Vagina (tissue), 2 donors: ENCODE measurements at places on chromosomes 2 and 18.

GRCh38 chr2:105323111-105323510 lies 6.4 kb downstream of the TGFBRAP1 start:
- H3K4me1 ChIP-seq: peaks cover 27% of the 10 kb centered on the region
- H3K36me3 ChIP-seq: no peaks in the 10 kb centered on the region
- DNase-seq: no peak
- H3K4me3 ChIP-seq: no peak overlapping the region
- H3K27me3 ChIP-seq: no peaks in the 10 kb centered on the region
- no peak overlapping the region for H3K27ac ChIP-seq

DNA sequence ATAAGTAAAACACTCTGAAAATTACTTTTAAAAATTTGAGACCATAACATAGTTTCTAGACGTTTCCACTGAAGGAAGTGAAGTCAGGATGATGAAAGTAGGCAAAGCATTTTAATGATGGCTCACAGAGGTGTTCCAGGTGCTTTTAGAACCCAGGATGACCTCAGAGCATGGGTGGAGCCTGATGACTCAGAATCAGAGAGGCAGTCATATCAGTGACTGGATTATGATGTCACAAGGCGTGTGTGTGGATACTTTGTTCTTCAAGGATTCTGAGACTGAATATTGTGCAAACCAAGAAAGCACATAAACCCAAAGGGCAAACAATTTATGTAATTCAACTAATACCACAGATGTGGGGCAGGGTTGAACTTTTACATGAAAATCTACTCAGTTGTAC lies 208.0 kb upstream of the FBXO11 start:
- H3K4me3 ChIP-seq: no peak overlapping the region
- peak overlapping the region; percentile 70 for H3K27ac ChIP-seq
- no peaks in the 10 kb centered on the region for H3K36me3 ChIP-seq
- DNase-seq: no peak
- no peaks in the 10 kb centered on the region for H3K27me3 ChIP-seq

- no peaks in the 10 kb centered on the region for H3K4me1 ChIP-seq
- no peak overlapping the region for H3K4me3 ChIP-seq
- H3K36me3 ChIP-seq: no peaks in the 10 kb centered on the region
- H3K27me3 ChIP-seq: no peaks in the 10 kb centered on the region
Measured at GRCh38 chr18:24799176-24799575, 338.7 kb downstream of the HRH4 start.

DNA sequence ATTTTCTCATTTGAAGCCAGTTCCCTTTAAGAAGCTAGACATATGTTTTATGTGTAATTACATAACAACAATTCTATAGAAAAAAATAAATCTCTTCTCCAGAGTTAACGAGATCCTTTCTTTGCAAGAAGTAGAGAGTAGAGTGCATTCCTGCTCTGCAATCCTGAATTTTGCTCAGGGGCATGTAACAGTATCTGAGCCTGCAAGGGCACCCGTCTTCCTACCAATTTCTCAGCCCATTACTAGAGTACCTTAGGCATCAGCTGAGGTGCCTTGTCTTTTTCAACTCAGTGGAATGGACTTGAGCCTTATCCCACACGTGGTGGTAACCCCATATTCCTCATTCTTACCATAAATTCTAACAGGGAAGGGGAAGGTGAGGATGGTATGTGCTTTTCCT lies 205.9 kb downstream of the IKZF2 start:
- H3K27ac ChIP-seq: no peak overlapping the region
- no peak for DNase-seq
- H3K27me3 ChIP-seq: no peaks in the 10 kb centered on the region
- no peaks in the 10 kb centered on the region for H3K36me3 ChIP-seq
- no peak overlapping the region for H3K4me3 ChIP-seq

GRCh38 chr2:70697603-70698383 lies 70.2 kb downstream of the ADD2 start:
- no peak overlapping the region for H3K27ac ChIP-seq
- no peak overlapping the region for H3K4me3 ChIP-seq

GRCh38 chr2:72689579-72690195 lies 136.1 kb downstream of the EXOC6B start:
- H3K27me3 ChIP-seq: no peaks in the 10 kb centered on the region
- peaks cover 9% of the 10 kb centered on the region for H3K4me1 ChIP-seq
- H3K4me3 ChIP-seq: no peak overlapping the region
- no peak for DNase-seq
- no peaks in the 10 kb centered on the region for H3K36me3 ChIP-seq

GRCh38 chr2:149068225-149068995 lies 29.9 kb downstream of the LYPD6B start:
- no peak overlapping the region for H3K4me3 ChIP-seq
- no peaks in the 10 kb centered on the region for H3K36me3 ChIP-seq
- H3K4me1 ChIP-seq: peaks cover 11% of the 10 kb centered on the region
- H3K27ac ChIP-seq: no peak overlapping the region

DNA sequence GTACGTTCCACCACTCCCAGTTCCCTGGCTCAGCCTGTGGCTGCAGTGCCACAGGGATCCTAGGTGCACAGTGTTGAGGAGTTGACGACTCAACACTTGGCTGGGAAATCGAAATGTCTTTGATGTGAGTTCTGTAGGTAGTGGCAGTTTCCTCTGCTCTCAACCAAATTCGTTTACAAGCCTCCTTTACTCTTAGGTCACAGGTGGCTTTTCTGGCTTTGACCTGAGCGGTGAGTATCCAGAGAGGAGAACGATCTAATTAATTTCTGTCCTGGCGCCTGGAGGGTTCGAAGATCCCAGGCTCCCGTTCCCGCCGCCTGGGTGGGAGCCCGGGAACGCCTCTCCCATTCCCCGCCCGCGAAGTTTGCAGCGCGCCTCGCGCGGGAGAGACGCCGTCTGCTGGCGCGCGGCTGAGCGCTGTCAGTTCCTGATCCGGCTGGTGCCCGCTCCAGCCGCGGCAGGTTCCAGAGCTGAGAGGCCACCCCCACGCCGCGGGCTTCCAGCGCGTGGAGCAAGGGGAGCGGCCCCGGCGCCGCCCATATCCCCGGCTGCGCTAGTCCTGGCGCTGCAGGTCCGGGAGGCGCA lies at the start of gene LAMA3:
Gene LAMA3, plus strand, starts transcription at position 423 of the 585 bp plus-strand sequence. CDS start 231 bp downstream, outside the sequence.
- H3K27me3 ChIP-seq: no peaks in the 10 kb centered on the region
- H3K27ac ChIP-seq: peak within 1 kb of the TSS; percentile 91
- DNase-seq: no peak
- peaks cover 22% of the 10 kb centered on the region for H3K4me1 ChIP-seq
- no peaks in the 10 kb centered on the region for H3K36me3 ChIP-seq

DNA sequence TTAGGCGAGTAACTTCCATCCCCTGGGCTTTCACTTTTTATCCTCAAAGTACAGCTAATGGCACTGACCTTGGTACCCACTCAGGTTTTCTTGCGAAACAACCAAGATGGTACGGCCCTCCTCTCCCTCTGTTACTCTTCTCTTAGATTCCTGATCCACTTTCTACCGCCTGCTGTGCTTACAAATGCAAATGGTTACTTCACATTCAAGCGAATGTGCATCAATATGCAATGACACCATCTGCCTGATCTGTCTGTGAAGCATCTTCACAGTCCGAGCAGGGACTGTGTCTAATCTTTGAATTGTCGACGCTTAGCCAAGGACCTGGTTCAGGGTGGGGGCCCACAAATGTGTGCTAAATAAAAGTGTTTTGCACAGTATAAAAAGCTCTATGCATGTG lies 112.2 kb downstream of the TRIB2 start:
- DNase-seq: no peak
- no peak overlapping the region for H3K4me3 ChIP-seq
- H3K27ac ChIP-seq: no peak overlapping the region
- H3K4me1 ChIP-seq: peaks cover 14% of the 10 kb centered on the region

DNA sequence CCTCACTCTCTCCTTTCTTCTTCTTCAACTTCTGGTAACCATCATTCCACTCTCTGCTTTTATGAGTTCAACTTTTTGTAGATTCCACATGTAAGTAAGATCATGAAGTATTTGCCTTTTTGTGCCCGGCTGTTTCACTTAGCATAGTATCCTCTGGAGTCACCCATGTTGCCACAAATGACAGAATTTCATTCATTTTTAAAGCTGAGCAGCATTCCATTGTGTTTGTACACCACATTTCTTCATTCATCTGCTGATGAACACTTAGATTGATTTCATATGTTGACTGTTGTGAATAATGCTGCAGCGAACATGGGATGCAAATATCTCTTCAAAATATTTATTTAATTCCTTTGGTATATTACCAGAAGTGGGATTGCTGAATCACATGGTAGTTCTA lies 133.6 kb upstream of the ERBB4 start:
- no peaks in the 10 kb centered on the region for H3K27me3 ChIP-seq
- no peaks in the 10 kb centered on the region for H3K4me1 ChIP-seq
- no peak overlapping the region for H3K4me3 ChIP-seq
- no peaks in the 10 kb centered on the region for H3K36me3 ChIP-seq
- H3K27ac ChIP-seq: no peak overlapping the region

GRCh38 chr2:163692611-163693482 lies 43.0 kb downstream of the FIGN start:
- no peaks in the 10 kb centered on the region for H3K36me3 ChIP-seq
- peak overlapping the region; percentile 14 for H3K27ac ChIP-seq

GRCh38 chr2:199488772-199489400 lies 31.1 kb upstream of the SATB2 start:
- H3K27ac ChIP-seq: no peak overlapping the region
- H3K4me3 ChIP-seq: no peak overlapping the region
- no peaks in the 10 kb centered on the region for H3K4me1 ChIP-seq
- no peaks in the 10 kb centered on the region for H3K36me3 ChIP-seq

DNA sequence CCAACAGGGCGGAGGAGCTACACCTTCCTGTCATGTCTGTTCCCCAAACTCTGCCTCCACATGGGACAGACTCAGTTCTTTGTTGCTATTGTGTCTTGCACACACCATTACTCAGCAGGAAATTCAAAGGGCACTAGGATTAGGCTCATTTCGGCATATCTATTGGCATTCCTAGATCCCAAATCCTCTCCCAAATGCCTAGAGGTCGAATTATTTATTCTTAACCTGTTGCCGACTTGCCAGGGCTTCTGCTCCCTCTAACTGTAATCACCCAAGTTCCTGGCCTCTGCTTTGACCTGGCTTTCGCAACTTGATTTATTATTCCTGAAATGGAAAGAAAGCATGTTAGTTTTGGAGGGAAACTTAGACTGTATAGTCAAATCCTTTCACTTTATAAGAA lies 67.8 kb upstream of the ST6GAL2 start:
- no peak for DNase-seq
- H3K27ac ChIP-seq: no peak overlapping the region
- no peaks in the 10 kb centered on the region for H3K36me3 ChIP-seq
- no peaks in the 10 kb centered on the region for H3K4me1 ChIP-seq

- no peaks in the 10 kb centered on the region for H3K36me3 ChIP-seq
- no peaks in the 10 kb centered on the region for H3K27me3 ChIP-seq
- peaks cover 17% of the 10 kb centered on the region for H3K4me1 ChIP-seq
- no peak for DNase-seq
- H3K27ac ChIP-seq: peak overlapping the region; percentile 12
- H3K4me3 ChIP-seq: no peak overlapping the region
Measured at GRCh38 chr2:225841314-225841713, 441.8 kb downstream of the NYAP2 start.

GRCh38 chr2:66576561-66577320 lies 141.8 kb downstream of the MEIS1 start:
- peak overlapping the region; percentile 53 for H3K4me3 ChIP-seq
- no peaks in the 10 kb centered on the region for H3K27me3 ChIP-seq
- peak overlapping the region; percentile 95 for H3K27ac ChIP-seq
- peaks cover 8% of the 10 kb centered on the region for H3K36me3 ChIP-seq
- DNase-seq: no peak

GRCh38 chr2:173148520-173148919 lies 72.9 kb downstream of the MAP3K20 start:
- DNase-seq: no peak
- peaks cover 27% of the 10 kb centered on the region for H3K4me1 ChIP-seq
- H3K27ac ChIP-seq: no peak overlapping the region
- H3K36me3 ChIP-seq: no peaks in the 10 kb centered on the region
- no peak overlapping the region for H3K4me3 ChIP-seq

GRCh38 chr2:149290662-149291061 lies 39.7 kb upstream of the LYPD6 start:
- H3K27ac ChIP-seq: no peak overlapping the region
- H3K36me3 ChIP-seq: no peaks in the 10 kb centered on the region
- H3K27me3 ChIP-seq: no peaks in the 10 kb centered on the region
- no peaks in the 10 kb centered on the region for H3K4me1 ChIP-seq
- DNase-seq: no peak

- H3K27me3 ChIP-seq: peaks cover 4% of the 10 kb centered on the region
- H3K27ac ChIP-seq: no peak overlapping the region
- H3K4me1 ChIP-seq: peaks cover 42% of the 10 kb centered on the region
- H3K36me3 ChIP-seq: no peaks in the 10 kb centered on the region
Measured at GRCh38 chr2:218892693-218893348, 12.2 kb downstream of the WNT10A start.

- peak; percentile 81 for DNase-seq
- H3K4me1 ChIP-seq: no peaks in the 10 kb centered on the region
- no peaks in the 10 kb centered on the region for H3K27me3 ChIP-seq
- no peaks in the 10 kb centered on the region for H3K36me3 ChIP-seq
- no peak overlapping the region for H3K4me3 ChIP-seq
- no peak overlapping the region for H3K27ac ChIP-seq
Measured at GRCh38 chr2:96082211-96083063, 33.9 kb downstream of the ADRA2B start.

GRCh38 chr2:158713523-158714138 lies 81.5 kb upstream of the DAPL1 start:
- no peaks in the 10 kb centered on the region for H3K36me3 ChIP-seq
- H3K4me3 ChIP-seq: no peak overlapping the region
- DNase-seq: no peak
- no peak overlapping the region for H3K27ac ChIP-seq
- H3K4me1 ChIP-seq: peaks cover 26% of the 10 kb centered on the region

DNA sequence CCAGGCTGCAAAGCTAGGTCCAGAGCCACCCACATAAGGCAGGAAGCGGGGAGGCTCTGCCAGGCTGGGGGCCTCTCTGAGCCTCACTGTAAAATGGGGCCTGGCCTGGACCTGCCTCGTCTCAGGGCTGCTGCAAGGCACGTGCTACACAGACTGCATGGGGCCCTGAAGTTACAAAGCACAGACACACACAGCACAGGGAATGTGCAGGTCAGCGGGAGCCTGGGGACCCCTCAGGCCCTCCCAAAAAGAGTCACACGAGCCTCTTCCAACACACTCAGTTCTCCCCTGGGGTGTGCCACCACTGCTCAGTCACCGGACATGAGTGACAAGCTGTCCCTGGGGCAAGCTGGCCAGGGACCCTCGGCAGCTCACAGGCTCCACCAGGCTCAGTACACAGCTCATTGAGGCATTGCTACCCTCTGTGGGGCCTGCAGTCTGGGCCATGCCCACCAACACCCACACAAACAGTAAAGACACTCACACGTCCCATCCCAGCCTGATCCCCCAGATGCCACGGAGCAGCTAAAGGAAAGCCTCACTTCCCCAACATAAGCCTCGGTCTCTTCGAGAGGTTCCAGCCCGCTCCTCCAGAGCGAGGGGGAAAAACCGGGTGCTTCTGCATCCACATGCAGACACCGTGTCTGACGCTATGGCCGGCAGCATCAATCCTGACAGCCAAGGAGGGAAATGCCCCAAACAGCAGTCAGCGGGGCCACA lies 33.7 kb downstream of the BOK start:
- H3K4me1 ChIP-seq: no peaks in the 10 kb centered on the region
- no peak for DNase-seq
- no peak overlapping the region for H3K27ac ChIP-seq
- no peak overlapping the region for H3K4me3 ChIP-seq
- no peaks in the 10 kb centered on the region for H3K27me3 ChIP-seq
- peaks cover 38% of the 10 kb centered on the region for H3K36me3 ChIP-seq
